ENCODE measurements at places on chromosomes 11 and 22.

- no peaks in the 10 kb centered on the region for H3K27me3 ChIP-seq
- DNase-seq: no peak
- H3K27ac ChIP-seq: no peak overlapping the region
Measured at GRCh38 chr11:74754507-74755252, 6.0 kb downstream of the RNF169 start.

GRCh38 chr11:67027483-67027930 lies 4.6 kb downstream of the SYT12 start:
- H3K27ac ChIP-seq: no peak overlapping the region
- no peaks in the 10 kb centered on the region for H3K36me3 ChIP-seq
- H3K27me3 ChIP-seq: peaks cover 63% of the 10 kb centered on the region

- no peak overlapping the region for H3K27ac ChIP-seq
- no peak for DNase-seq
- H3K36me3 ChIP-seq: no peaks in the 10 kb centered on the region
- peaks cover 2% of the 10 kb centered on the region for H3K4me1 ChIP-seq
- H3K27me3 ChIP-seq: no peaks in the 10 kb centered on the region
Measured at GRCh38 chr11:94728541-94728940, 39.6 kb upstream of the AMOTL1 start.

- no peaks in the 10 kb centered on the region for H3K27me3 ChIP-seq
- no peak for DNase-seq
- H3K36me3 ChIP-seq: no peaks in the 10 kb centered on the region
- no peak overlapping the region for H3K27ac ChIP-seq
Measured at GRCh38 chr11:97201743-97202612, 812.2 kb downstream of the JRKL start.

DNA sequence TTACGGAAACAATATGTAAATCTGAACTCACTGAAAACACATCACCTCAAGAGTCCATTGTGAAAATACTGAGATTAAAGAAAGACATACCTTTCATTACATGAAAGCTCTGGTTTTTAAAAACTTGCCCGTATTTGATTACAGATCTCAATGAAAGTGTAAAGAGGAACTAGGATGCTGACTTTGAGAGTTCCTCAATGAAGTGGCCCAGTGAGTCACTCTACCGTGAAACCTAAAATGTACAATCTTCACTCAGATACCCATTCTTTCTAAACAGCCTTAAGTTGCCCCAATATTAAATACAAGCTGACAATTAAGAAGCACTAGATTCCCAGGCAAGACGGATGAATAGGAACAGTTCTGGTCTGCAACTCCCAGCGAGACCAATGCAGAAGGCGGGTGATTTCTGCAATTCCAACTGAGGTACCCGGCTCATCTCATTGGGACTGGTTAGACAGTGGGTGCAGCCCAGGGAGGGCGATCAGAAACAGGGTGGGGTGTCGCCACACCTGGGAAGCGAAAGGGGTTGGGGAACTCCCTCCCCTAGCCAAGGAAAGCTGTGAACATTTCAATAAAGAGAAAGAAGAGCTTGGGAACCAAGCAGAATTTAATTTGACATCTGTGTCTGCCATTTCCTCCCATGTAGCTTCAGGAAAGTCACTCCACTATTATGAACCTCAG lies 33.8 kb upstream of the OR9G4 start:
- no peaks in the 10 kb centered on the region for H3K27me3 ChIP-seq
- no peak for DNase-seq
- no peak overlapping the region for H3K27ac ChIP-seq
- no peaks in the 10 kb centered on the region for H3K4me1 ChIP-seq

- DNase-seq: peak; percentile 62
- no peak overlapping the region for H3K4me3 ChIP-seq
- no peak overlapping the region for H3K27ac ChIP-seq
- peaks cover 96% of the 10 kb centered on the region for H3K36me3 ChIP-seq
Measured at GRCh38 chr11:118488480-118489109, 38.7 kb upstream of the TTC36 start.

GRCh38 chr11:23719016-23719415 lies 777.8 kb upstream of the LUZP2 start:
- no peaks in the 10 kb centered on the region for H3K36me3 ChIP-seq
- H3K4me1 ChIP-seq: no peaks in the 10 kb centered on the region
- no peak for DNase-seq
- no peak overlapping the region for H3K27ac ChIP-seq
- H3K27me3 ChIP-seq: no peaks in the 10 kb centered on the region

- H3K36me3 ChIP-seq: no peaks in the 10 kb centered on the region
- peaks cover 12% of the 10 kb centered on the region for H3K4me1 ChIP-seq
- DNase-seq: no peak
- H3K27ac ChIP-seq: peak overlapping the region; percentile 33
- H3K27me3 ChIP-seq: no peaks in the 10 kb centered on the region
Measured at GRCh38 chr11:68342459-68343158, 30.2 kb downstream of the LRP5 start.

- H3K27me3 ChIP-seq: peaks cover 22% of the 10 kb centered on the region
- no peak within 1 kb of the TSS for H3K4me3 ChIP-seq
- DNase-seq: no peak
Measured at GRCh38 chr22:37282385-37282677, at the start of gene CYTH4. TSS of gene CYTH4 (plus strand) at chr22:37282508. CDS start at chr22:37282570, 62 bp downstream.

- DNase-seq: no peak
- H3K27me3 ChIP-seq: no peaks in the 10 kb centered on the region
- H3K27ac ChIP-seq: no peak overlapping the region
- H3K4me1 ChIP-seq: peaks cover under 1% of the 10 kb centered on the region
- H3K4me3 ChIP-seq: no peak overlapping the region
Measured at GRCh38 chr11:17449158-17449557, 27.5 kb downstream of the ABCC8 start.

DNA sequence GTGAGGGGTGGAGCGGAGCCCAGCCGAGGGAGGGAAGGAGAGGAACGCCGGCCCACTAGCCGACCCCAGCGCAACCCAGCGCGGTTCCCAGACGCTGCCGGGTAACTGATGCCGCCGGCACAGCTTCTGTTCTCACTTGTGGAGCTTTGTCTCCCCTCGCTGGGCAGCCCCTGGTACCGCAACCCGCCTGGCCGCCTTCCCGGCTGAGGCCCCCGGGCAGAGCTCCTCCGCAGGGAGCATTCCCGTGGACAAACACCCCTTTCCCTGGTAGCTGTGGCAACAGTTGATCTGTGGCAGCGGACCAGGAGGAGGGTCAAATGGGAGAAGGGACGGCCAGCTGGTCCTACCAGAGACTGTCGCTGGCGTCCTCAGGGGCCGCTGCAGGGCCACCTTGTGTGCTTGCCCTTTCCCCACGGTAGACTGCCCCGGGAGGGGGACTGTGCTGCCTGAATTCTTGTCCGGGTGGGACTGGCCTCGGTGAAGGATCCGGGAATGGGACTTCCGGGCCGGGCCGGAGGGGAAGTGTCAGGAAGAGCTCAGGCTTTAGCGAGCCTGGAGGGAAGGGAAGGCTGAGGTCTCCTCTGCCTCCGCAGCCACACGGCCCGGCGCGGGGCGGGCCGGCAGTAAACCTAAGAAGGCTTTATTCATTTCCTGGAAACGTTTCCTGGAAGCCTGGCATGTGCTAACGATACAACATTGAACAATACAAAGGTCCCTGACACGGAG lies 468.0 kb downstream of the OPCML start:
- DNase-seq: peak; percentile 68
- peak overlapping the region; percentile 75 for H3K4me3 ChIP-seq
- peak overlapping the region; percentile 23 for H3K27ac ChIP-seq
- H3K36me3 ChIP-seq: no peaks in the 10 kb centered on the region
- peaks cover 3% of the 10 kb centered on the region for H3K27me3 ChIP-seq
- H3K4me1 ChIP-seq: no peaks in the 10 kb centered on the region

DNA sequence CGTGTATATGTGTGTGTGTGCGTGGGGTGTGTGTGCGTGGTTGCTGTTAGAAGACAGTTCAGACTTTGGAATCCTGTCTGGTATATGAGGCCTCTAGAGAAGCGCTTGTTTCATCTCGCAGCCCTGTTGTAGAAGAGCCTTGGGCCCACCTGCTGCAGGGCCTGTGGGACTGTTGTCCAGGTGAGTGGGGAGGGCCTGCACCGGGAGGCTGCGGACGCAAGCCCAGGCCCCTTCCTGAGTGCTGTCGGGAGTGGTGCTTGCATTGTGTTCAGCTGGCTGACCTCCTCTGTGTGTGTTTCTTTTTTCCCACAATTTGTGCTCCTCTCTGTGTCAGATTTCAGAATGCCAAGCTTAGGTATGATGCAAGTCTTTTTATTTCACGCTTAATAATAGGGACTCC lies 128.4 kb downstream of the TBC1D22A start:
- no peak overlapping the region for H3K27ac ChIP-seq
- H3K27me3 ChIP-seq: no peaks in the 10 kb centered on the region
- no peak for DNase-seq
- H3K36me3 ChIP-seq: peaks cover 21% of the 10 kb centered on the region

DNA sequence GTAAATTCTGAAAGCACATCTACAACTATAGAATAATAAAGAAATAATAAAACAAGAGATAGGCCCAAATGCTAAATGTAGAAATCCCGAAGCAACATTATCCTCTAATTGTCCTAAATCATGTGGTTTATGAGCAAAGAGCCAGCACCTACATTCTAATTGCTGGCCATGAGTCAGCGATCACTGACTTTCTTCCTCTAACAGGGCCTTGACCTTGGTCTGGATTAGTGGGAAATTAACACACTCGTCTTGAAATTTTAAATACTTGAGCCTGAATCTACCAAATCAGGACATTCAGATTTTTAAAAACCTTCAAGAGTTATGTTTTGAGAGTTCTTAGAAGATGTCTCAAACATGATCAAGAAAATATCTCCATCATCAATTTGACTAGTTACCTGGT lies 727.6 kb downstream of the METTL15 start:
- DNase-seq: no peak
- H3K4me3 ChIP-seq: no peak overlapping the region
- H3K36me3 ChIP-seq: no peaks in the 10 kb centered on the region
- peaks cover 12% of the 10 kb centered on the region for H3K4me1 ChIP-seq
- no peaks in the 10 kb centered on the region for H3K27me3 ChIP-seq

DNA sequence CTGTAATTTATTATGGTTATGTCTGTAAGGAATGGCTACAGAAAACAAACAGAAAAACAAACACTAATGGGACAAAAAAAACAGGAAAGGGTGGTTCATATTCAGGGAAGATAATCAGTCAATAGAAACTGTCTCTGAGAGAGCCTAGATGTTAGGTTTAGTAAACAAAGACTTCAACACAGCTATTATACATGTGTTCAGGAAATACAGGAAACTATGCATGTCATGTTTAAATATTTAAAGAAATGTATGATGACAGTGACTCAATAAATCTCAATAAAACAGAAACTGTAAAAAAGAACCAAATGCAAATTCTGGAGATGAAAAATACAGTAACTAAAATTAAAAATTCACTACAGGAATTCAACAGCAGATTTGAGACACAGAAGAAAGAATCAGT lies 76.0 kb downstream of the PACS1 start:
- no peak overlapping the region for H3K27ac ChIP-seq
- peaks cover 4% of the 10 kb centered on the region for H3K4me1 ChIP-seq

DNA sequence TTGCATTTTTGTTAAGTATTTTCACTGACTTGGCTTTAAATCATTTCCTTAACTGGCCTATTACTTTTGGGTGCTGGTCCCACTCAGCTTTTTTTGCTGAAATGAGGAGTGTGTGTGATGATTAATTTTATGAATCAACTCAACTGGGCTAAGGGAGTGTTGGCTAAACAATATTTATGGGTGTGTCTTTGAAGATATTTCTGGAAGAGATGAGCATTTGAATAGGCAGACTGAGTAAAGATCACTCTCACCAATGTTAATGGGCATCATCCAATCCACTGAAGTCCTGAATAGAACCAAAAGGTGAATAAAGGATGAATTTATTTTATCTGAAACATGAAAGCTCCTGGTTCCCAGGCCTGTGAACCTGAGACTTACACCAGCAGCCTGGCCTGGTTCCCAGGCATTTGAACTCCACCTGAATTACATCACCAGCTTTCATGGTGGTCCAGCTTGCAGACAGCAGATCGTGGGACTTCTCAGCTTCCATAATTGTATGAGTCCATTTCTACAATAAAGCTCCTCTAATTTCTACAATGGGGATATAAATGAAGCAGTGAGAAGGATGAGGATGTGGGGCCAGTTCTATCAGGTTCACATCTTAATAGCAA lies 241.3 kb upstream of the ZC3H12C start:
- H3K4me3 ChIP-seq: no peak overlapping the region
- H3K27me3 ChIP-seq: no peaks in the 10 kb centered on the region
- H3K27ac ChIP-seq: no peak overlapping the region
- DNase-seq: no peak
- peaks cover 2% of the 10 kb centered on the region for H3K4me1 ChIP-seq

DNA sequence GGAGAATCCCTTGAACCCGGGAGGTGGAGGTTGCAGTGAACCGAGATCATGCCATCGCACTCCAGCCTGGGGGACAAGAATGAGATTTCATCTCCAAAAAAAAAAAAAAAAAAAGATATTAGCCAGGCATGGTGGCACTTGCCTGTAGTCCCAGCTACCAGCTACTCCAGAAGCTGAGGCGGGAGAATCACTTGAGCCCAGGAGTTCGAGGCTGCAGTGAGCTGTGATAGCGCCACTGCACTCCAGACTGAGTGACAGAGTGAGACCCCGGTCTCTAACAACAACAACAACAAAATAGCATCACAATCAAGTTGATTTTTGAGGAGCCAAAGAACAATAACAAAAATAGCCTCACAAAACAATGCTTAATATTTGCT lies 2.3 kb downstream of the PMM1 start:
- H3K27ac ChIP-seq: no peak overlapping the region
- H3K4me3 ChIP-seq: no peak overlapping the region
- H3K27me3 ChIP-seq: no peaks in the 10 kb centered on the region
- peaks cover 6% of the 10 kb centered on the region for H3K4me1 ChIP-seq

GRCh38 chr22:44988671-44989070 lies 21.1 kb downstream of the PHF21B start:
- no peaks in the 10 kb centered on the region for H3K27me3 ChIP-seq
- H3K4me3 ChIP-seq: no peak overlapping the region
- H3K36me3 ChIP-seq: peaks cover 91% of the 10 kb centered on the region
- H3K4me1 ChIP-seq: no peaks in the 10 kb centered on the region
- no peak overlapping the region for H3K27ac ChIP-seq
- no peak for DNase-seq

GRCh38 chr11:16001899-16002426 lies 354.4 kb downstream of the SOX6 start:
- no peaks in the 10 kb centered on the region for H3K36me3 ChIP-seq
- no peaks in the 10 kb centered on the region for H3K27me3 ChIP-seq
- peak; percentile 18 for DNase-seq
- H3K4me3 ChIP-seq: no peak overlapping the region
- H3K4me1 ChIP-seq: peaks cover 3% of the 10 kb centered on the region
- no peak overlapping the region for H3K27ac ChIP-seq

- DNase-seq: no peak
- H3K27ac ChIP-seq: no peak overlapping the region
- H3K27me3 ChIP-seq: no peaks in the 10 kb centered on the region
- no peak overlapping the region for H3K4me3 ChIP-seq
Measured at GRCh38 chr11:68049509-68050370, 10.9 kb downstream of the TCIRG1 start.

- H3K27ac ChIP-seq: no peak overlapping the region
- no peaks in the 10 kb centered on the region for H3K27me3 ChIP-seq
- no peak for DNase-seq
- H3K36me3 ChIP-seq: no peaks in the 10 kb centered on the region
Measured at GRCh38 chr11:78649361-78650215, 74.9 kb upstream of the NARS2 start.
